Fibroblast of villous mesenchyme (primary cell): ENCODE measurements at places on chromosomes 1 and 21.
A peak's percentile ranks its signal among the peaks of the same experiment; 100 is the strongest.

DNA sequence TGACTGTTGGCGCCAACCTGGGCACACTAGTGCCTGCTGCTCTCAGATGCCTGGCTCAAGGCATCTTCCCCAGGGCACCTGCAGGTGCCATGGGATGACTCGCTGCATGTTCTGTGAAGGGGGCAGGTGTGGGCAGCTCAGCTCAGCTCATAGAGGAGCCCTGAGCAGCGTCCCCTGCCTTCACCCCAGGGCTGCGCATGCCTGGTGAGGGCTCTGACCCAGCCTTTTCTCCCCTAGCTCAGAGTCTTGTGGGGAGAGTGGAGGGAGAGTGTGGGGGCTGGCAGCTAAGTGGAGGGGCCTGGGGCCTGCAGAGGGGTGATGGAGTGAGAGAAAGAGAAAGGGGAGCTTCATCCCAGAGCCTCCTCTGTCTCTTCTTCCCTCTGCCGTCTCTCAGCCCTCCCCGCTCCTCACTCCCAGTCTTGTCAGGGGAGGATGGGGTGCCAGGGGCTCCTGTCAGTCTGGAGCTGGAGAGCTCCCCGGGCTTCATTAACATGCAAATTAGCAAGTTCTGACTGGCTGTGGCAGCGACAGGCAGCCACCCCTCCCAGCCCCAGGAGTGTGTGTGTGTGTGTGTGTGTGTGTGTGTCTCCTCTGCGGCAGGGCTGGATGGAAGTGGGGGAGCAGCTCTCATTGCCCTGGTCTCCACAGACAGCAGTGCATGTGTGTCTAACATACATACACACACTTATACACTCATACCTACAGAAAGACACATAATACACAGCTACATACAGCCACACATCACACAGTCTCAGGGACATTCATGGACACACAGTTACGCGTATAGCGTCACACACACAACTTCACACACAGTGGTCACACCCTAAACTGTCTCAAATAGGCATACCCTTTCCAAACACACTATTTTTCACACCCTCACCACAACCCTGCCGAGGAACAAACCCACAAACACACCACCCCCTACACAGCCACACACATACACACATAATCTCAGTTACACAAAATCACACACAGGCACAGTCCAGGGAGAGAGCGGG, 34.0 kb downstream of the FOXO6 start:
- DNase-seq: no peak

DNA sequence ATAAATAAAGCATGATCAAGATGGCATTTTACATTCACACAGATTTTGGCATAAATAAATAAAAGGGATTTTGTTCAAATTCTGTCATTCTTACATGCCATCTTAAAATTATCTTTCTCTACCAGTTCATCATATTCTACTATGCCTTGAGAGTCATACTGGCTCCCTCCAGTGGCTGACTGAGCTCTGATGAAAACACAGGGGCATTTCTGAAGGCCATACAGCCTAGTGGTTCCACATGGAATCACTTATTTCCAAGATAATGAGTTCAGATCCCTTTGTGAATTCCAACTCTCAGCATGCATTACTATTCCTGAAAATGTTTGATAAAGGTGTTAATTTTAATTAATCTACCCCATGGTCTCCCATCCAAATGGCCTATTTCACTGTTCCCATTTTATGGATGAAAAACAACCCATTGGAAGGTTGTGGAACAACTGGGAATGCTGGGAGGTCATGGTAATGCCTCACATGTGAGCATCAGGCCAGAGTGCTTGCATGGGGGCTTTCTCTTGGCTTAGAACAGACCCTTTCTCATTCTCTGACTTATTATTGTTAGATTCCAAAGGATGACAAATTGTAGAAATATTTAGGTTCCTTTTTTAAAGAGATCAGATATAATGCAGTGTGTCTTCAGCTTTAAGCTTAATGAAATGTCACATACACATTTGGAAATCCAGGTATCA, 622.4 kb upstream of the PKN2 start:
- DNase-seq: peak; percentile 68

GRCh38 chr1:154117642-154118041, 37.2 kb downstream of the NUP210L start:
- no peak for DNase-seq

DNA sequence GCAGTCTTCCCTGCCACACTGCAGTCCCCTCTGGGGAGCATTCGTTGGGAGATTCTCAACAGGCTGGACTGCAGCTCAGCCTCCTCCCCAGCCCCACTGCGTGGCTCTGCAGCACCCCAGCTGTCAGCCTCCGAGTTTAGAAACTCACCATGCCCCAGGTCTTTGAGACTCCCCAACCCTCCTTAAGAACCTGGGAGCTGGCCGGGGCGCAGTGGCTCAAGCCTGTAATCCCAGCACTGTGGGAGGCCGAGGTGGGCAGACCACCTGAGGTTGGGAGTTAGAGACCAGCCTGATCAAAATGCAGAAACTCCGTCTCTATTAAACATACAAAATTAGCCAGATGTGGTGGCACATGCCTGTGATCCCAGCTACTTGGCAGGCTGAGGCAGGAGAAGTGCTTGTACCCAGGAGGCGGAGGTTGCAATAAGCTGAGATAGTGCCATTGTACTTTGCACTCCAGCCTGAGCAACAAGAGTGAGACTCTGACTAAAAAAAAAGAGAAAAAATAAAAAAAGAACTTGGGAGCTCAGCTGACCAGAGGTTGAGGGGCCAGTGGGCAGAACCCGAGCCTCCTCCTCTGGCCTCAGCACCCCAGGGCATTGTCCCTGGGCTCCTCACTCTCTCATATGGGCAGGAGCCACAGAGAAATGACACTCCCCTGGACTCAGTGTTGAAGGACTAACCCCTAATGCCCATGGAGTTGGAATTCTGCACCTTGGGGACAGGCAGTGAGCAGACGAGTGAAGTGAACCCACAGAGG, 5.6 kb downstream of the OLIG2 start:
- DNase-seq: no peak

DNA sequence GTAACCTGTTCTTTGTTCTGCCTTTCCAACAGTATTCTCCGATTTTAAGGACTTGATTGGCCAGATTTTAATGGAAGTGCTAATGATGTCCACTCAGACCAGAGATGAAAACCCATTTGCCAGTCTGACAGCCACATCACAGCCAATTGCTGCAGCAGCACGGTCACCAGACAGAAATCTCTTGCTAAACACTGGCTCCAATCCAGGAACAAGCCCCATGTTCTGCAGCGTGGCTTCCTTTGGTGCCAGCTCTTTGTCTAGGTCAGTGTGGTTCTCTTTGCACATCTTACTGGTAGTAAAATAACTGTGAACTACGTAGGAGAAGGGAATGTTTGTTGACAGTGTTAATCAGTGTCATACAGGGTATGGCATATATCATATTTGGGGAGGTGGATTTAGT, 72.7 kb downstream of the UBE4B start:
- DNase-seq: no peak

GRCh38 chr21:26425576-26425975, 147.5 kb downstream of the CYYR1 start:
- DNase-seq: no peak

DNA sequence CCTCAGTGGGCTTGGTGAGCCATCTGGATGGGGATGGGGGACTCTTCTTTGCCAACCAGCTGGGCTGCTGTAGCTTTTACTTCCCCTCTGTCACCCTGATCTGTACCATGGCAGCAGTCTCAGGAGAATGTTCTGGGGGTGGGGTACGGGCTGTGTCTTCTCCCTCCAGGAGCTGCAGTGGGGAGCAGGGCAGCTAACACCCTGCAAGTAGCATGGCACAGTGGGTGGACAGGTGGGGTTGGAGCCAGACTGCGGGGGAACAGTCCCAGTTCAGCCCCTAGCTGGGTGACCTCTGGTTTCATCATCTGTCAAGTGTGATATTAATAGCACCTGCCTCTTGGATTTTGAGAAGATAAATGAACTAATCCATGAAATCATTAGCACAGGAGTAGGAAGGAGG, 3.1 kb downstream of the NFASC start:
- no peak for DNase-seq

GRCh38 chr1:61081686-61082310, 563 bp upstream of the NFIA start:
- peak; percentile 83 for DNase-seq

DNA sequence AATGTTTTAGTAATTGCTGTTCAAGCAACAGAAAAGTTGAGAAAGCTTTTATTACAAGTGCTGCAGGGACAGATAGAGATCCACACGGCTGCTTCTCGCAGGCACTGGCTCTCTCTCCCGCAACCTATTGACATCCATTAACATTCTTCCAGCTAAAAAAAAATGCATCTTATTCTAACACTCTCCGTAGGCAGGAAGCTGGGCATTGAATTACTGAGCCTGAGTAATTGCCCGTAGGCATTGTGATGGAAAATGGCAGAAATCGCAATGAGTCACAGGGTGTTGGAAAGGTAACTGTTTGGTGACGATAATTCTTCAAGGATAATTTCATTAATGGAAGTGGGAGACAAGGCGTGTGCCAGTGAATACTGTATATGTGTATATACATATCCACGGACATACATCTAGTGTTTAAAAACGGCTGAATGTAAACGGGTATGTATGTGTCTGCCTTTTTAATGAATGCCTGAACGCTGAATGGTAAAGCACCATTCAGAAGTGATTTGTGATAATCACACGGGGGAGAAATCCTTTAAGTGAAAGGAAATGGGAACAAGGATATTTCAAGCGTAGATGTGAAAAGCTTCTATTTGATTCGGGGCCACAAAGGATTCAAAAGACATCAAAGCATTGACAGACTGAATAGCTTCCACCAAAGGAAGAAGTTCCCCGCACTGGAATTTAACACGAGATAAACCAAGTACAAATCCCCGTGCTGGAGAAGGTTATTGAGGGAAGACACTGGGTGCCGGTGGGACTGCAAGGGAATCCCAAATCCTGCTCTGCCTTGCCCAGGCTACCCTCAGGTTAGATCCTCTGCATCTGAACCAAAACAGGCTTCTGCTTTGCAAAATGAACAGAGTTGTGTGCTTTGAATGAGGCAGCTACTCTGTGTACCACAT, 567.2 kb downstream of the NPHP4 start:
- no peak for DNase-seq

GRCh38 chr1:27538793-27539192, 48.8 kb upstream of the WASF2 start:
- peak; percentile 79 for DNase-seq

DNA sequence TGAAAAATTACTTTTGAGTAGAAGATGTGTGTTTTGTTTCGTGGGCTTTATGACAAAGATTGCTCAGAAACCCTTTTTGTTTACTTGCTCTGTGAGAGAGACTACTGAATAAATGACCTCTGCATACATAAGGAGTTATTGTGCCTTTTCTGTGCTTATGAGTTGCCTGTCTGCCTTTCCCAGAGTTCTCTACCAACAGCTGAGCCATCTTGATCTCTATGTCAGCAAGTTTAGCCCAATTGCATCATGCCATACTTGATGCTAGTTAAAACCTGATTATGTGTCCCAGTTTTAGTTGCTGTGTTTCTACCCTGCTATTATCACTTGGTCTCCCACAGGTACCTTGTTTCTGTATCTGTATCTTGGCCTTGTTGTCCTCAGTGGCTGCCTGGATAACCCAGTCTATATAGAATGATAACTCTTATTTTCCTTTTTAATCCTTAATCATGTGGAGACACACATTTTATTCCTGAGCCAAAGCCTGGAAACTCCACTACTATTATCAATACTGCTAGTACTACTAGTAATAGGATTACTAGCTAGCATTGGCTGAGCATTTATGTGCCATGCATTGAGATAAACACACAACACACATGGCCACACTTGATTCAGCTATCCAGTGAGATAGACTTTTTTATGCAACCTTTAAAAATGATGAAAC, 28.7 kb upstream of the GNG12 start:
- peak; percentile 33 for DNase-seq

DNA sequence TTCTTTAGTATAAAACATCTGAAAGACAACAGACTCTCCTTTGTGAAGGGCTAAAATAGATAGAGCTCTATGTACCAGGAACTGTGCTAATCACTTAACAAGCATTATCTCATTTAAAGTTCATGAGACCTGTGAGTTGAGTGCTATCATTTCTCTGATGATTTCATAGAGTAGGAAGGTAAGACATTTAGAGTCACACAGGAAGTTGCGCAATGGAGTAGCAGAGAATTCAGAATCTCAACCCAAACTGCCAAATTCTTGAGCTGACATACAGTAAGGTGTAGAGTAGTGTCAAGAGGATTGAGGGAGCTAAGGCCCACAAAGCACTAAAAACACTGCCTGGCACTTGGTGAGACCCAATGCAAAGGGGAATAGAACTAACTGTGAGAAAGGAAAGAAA, 384.3 kb downstream of the NTNG1 start:
- DNase-seq: no peak

DNA sequence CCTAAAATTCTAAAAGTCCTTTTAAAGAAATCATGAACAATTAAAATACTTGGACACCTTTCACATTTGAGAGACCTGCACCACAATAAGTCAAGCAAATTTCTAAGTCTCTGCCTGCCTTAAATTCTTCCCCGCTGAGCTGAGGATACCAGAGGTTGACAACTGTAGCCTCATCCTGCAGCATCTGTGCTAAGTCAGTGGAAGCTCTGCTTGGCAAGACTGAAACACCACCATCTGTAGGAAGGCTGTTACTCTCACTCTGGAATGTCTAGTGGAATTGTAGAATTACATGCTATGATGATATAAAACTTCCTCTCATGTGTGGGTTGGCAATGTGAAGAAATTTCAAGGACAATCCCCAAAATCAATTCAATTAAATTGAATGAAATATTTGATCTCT, 1756.5 kb downstream of the NCAM2 start:
- no peak for DNase-seq

DNA sequence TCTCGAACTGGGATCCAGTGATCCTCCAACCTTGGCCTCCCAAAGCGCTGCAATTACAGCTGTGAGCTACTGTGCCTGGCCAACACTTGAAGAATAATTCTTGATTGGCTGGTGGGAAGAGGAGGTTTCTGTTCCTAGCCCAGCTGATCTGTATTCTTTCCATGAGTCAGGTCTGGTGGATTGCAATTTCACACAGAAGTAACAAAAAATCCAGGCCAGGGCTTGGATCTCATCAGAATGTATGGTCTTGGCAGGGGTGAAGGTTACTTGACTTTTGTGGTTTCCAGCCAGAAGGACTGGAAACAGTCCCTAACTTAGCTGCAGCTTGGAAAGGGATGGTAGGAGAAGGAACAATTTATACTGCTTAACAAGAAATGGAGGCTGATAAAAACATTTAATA, 5.1 kb upstream of the HP1BP3 start:
- DNase-seq: peak; percentile 89

GRCh38 chr1:43557744-43558245, 27.1 kb downstream of the PTPRF start:
- peak; percentile 83 for DNase-seq

- peak; percentile 43 for DNase-seq
These were observed 1.9 kb upstream of the PADI2 start for GRCh38 chr1:17120962-17121837.

DNA sequence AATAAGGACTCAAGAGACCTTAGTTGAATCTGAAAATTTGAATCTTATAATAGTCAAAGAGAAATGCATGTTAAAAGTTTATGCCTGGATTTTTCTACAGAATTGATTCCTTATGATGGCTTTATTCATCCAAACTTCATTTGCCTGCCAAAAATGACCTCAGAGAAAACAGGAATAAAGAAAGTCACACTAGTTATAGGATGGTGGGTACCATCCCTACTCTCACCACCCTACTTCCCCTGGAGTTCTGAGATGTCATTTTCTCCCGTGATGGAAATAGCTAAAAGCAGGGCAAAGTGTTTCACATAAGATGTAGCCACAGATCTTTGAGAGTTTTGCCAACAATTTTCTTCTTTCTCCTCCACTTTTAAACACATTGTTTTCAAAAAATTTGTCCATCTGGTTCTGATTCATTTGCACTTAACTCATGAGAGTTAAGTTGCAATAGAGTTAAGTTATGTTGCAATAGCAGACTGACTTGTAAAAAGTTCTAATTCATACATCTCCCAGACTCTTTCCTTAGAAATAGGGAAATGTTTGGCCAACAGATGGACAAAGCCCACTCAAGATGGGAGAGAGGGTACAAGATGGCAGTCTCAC, 384.6 kb downstream of the PLPP3 start:
- DNase-seq: peak; percentile 74
